ENCODE measurements at places on chromosomes 11 and 22. TPM values are rescaled to one million over a fixed set of nuclear protein-coding genes. Genes with fewer than 3 reads are reported as not detected.

DNA sequence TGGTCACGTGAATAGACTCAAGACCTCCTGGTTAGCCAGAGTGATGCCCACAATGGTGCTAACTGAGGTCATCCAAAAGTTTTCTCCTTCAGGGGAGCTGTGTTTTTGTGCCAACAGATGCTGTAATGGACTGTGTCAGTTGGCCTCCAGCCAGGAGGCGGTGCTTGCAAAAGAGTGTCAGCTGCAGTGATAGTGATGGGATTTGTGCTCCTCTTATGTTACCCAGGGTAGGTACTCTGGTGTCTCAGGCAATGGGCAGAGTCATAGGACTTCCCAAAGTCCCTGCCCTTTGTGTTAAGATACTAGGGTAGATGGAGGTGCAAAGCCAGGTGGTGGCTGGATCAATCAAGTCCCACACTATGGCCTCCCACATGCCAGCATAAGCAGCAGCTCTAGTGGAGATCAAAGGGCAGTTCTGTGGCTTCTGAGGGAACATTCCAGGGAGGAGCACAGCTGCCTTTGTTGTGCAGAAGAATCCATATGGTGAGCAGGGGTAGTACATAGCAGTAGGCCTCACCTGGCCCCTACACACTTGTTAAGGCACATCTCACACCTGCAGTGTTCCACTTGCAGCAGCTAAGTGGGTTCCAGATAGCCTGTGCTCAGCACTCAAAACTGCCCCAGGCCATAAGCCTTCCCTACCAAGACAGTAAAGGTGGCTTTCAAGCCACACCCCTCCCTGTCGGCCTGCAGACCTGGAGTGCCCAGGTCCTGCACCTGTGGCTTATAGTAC lies 9.4 kb upstream of the FANCF start:
- no peak for DNase-seq

GRCh38 chr11:40542821-40543220 lies 916.6 kb downstream of the LRRC4C start:
- no peak for DNase-seq

DNA sequence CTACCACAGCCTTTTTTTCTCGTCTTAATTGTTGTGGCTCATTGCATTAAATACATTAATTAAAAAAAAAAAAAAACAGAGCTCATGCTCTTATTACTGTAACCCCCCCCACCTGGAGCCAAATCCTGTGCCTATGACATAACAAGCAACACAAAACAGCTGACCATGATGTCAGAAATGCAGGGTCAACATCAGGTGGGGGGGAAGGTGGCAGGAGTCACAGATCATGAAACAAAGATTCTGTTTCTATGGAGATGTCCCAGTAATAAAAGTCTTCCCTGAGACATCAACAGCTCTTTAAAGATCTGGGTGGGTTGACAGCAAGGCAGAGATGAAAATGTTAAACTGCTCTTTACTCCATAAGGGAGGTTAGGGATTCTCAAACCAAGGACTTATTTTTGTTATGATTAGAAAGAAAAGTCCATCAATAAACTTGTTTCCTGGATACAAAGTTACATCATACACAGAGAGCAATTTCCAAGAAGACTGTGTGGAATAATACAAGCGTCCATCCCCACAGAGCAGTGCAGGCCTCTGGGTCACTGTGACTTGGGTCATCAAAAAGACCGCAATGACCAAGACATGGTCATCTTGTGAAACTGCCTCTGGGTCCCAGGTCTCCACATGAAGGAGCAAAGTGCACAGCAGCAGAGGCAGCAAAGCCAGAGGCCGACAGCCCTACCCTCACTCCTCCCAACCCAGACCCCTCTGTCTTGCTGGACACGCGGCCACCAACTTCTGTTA lies 42.7 kb upstream of the CYP2D6 start:
- DNase-seq, result no peak

DNA sequence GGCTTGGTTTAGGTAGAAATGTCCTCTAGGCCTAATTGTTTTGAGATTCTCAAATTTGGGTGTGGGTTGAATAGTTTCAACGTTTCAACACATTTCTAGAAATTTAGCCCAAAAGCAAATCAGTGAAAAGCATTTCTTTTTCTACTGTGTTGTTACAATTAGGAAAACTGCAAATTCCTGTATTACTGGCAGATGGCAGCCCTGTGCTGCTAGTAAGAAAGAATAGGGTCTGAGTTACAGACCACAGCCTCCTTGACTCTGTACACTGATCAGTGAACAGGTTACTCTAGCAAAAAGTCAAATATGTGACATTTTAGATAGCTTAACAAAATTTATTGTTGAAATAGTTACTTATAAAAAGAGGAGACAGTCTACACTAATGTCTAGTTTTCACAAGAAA lies 703.0 kb downstream of the JRKL start:
- DNase-seq, result no peak

GRCh38 chr11:132943706-132944568 lies 588.4 kb downstream of the OPCML start:
- DNase-seq, result no peak

DNA sequence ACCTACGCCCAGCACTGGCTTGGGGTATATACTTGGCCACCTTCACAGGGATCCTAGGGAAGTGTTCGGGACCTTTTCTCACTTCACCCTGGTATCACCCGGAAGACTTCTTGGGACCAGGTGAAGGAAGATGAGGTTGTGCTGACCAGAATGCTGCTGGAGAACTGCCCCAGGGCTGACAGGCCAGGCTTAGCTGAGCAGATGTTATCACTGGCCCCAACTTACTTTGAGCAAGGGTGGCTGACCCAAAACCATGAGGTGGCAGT lies 4.5 kb downstream of the FTH1 start:
- no peak for DNase-seq

- DNase-seq, result no peak
Observed at GRCh38 chr11:10409207-10409661, 45.8 kb upstream of the AMPD3 start.

GRCh38 chr11:44957776-44958564 lies 7.3 kb upstream of the TP53I11 start:
- DNase-seq, result no peak

Gene LGR4
- total RNA-seq, result 4.3 TPM

GRCh38 chr11:116725434-116726221 lies 47.2 kb downstream of the BUD13 start:
- DNase-seq, result no peak

Gene TRIM22
- 129 TPM for total RNA-seq

DNA sequence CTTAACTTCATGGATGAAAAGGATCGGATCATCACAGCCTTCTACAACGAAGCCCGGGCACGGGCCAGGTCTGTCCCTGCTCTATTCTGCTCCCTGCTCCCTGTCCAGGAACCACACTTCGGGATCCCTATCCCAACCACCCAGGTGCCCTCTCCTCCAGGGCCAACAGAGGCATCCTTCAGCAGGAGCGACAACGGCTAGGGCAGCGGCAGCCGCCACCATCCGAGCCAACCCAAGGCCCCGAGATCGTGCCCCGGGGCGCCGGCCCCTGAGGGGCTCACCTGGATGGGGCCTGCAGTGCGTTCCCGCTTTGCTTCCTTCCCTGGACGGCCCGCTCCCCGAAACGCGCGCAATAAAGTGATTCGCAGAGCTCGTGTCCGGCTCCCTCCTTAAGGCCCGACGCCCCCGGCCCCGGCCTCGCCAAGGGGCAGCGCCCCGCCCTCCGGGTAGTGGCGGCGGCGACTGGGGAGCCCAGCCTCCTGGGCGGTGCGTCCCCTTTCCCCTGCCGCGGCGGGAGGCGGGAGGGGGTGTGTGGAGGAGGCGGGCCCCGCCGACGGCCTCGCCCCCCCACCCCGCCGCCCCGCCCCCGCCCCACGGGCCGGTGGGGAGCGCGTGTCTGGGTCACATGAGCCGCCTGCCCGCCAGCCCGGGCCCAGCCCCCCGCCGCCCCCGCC lies at the start of gene VEGFB:
TSS of gene VEGFB (plus strand) at position 672 of the 674 bp plus-strand sequence. CDS start 250 bp downstream, outside the sequence.
- DNase-seq, result no peak

Measured in pulmonary artery endothelial cell (primary cell).